NCI-H510A treated with DMSO at 0.1 percent for 48 hours (cell line): ENCODE measurements at places on chromosomes 16 and 17.

GRCh38 chr16:81005610-81006161 is 999 bp downstream of the CMC2 start:
- no peak for DNase-seq

- DNase-seq: no peak
Observed at GRCh38 chr17:2957631-2958286, 105.6 kb downstream of the OR1D5 start.

DNA sequence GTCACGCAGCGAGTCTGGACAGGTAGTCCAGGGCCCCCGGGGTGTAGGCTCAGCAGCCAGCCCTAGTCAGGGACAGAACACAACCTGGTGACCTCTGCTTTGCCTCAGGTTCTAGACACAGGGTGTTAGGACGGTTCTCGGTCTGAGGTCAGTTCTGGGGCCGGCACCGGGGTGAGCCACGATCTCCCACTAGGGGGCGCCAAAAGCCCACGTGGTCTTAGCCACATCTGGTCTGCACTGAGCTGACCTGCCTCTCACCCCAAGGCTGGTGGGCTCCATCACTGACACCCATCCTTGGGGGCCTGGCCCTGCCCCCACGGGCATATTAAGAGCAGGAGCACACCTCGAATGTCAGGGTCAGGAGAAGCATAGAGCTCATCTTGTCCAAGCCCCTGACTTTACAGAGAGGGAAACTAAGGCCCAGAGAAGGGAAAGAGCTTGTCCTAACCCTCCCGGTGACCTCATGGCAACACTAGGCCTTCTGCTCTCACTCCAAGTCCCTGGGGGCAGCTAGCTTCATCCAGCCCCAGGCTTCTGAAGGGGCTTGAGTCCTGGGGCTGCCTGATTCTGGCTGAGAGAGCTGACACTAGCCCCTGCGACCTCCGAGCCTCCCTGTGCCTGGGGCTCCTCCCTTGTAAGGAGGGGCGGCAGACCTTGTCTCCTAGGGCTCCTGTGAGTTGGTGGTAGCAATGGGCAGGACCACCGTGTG is 9.0 kb downstream of the SLC5A10 start:
- peak; percentile 73 for DNase-seq

- DNase-seq: no peak
Observed at GRCh38 chr16:88560714-88561484, 9.3 kb upstream of the ZC3H18 start.

DNA sequence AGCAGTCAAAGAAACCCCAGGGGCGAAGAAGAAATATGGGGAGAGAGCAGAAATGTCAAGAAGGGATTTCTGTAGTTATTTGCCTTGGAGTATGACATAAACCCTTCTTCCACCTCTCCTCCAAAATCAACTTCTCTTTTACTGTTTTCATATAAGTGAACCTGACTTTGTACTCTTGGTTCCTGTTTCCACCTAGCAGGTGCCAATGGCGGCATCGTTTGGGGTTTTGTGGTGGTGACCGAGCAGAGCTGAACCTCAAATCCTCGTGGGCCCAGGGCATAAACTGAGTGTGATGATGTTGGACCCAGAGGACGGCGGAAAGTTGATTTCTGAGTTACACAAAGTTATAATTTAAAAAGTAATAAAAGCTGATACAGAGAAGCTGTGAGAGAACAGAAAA is 39.6 kb upstream of the PSMD7 start:
- no peak for DNase-seq

DNA sequence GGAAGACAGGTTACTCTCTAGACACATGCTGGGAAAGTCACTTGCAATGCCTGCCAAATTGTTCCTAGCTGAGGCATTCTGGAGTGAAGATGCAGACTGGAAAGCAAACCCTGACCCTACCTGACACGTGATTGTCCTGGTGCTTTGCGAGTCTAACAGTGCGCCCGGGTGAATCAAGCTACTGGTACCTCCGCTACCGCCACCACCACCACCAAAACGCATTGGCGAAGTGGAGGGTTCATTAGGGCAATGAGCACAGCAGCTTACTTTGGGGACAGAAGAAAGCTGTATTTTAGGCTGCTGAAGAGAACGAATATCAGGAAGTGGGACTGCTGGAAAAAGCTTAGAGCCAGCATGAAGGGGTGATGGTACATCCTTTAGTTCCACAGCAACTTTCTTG is 7.0 kb downstream of the MARF1 start:
- DNase-seq: no peak

DNA sequence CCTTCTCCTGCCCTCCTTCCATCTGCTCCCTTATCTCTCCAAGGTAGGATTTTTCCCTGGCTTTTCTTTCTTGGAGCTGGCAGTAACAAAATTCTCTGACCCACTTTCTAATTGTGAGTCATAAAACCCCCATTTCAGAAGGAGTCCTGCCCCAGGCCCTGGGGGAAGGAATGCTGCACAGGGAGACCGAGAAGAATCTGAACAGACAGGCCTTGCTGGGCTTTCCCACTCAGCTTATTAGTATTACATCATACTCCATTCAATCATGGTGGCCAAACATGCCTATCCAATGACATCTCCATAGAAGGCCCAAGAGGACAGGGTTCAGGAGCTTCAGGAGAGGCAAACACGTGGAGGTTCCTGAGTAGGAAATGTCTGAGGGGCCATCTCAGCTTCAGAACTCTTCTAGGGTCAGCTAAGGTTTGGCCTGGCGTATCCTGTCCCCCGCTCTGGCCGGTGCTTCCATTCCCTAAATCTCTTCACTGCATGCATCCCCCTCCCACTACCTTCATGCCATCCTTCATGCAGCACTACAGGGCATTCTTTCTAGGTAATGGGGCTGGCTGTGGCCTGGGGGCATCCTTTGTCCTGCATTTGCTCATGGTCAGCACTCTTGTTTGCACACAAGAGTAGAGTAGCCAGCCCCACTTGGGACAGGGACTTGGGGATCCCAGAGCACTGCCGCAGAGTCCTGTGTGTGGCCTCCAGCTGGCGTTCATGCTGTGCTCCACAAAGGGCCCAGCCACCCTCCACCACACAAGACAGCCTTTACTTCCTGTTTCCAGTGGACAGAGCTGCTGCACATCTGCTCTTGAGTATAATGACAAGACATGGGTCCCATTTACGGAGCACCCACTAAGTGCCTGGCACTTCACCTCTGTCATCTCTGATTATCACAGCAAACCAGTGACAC is 8.2 kb downstream of the SLC6A2 start:
- DNase-seq: no peak
